ENCODE measurements at places on chromosomes 12 and 14.

DNA sequence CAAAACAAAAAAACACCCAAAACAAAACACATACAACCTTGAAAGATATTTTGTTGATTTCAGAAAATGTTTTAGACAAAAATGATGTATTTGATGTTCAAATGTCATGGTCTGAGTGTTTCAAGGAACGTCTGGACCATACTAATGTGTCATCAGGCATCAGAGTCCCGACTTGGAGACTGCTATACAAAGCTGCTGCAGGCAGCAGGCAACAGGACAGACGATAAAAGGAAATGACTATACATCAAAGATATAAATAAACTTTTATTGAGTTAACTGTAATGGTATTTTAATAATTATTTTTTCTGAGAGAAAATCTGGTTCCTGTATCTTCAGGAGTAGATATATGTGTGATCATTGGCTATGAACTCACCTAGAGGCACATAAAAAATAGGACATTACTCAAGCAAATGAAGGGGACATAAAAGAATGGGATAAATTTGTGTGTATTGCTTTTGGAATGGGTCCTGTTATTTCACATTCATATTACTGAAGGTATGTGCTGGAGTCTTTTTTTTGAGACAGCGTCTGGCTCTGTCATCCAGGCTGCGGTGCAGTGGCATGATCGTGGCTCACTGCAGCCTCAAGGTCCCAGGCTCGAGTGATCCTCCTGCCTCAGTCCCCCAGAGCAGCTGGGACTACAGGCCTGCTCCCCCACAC lies 87.3 kb upstream of the HECTD1 start:
- H3K27me3 ChIP-seq, result no peaks in the 10 kb centered on the region
- no peaks in the 10 kb centered on the region for H3K4me1 ChIP-seq
- H3K36me3 ChIP-seq, result peaks cover 5% of the 10 kb centered on the region
- H3K27ac ChIP-seq, result no peak overlapping the region

- H3K4me3 ChIP-seq, result peak overlapping the region; percentile 49
- H3K4me1 ChIP-seq, result peaks cover 42% of the 10 kb centered on the region
- no peaks in the 10 kb centered on the region for H3K27me3 ChIP-seq
These were observed 52.9 kb downstream of the PHLDA1 start for GRCh38 chr12:75978677-75979076.

DNA sequence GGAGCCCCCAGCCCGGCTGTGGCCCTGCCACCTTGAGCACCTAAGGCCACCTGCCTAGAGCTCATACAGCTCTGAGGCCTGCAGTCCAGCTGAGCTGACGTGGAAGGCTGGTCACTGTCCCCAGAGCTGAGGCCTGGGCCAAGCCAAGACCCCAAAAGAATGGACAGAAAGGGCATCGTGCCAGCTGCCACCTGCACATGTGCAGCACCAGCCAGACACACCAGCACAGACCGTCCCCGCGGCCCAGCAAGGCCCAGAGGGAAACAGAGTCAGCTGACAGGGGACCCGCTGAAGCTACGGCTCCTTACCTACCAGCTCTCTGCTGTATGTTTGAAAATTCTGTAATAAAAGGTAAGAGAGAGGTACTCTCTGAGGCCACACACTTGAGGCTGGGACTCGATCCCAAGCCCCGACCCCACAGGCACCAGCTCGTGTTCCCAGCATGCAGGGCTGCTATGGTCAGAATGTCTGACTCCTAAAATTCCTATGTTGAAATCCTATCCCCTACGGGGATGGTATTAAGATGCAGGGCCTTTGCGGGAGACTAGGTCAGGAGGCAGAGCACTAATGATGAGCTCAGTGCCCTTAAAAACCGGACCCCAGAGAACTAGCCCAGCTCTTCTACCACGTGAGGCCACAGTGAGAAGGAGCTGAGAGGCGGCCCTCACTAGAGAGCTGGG lies 25.4 kb downstream of the BRF1 start:
- no peak overlapping the region for H3K4me3 ChIP-seq
- no peak for DNase-seq
- peak overlapping the region; percentile 31 for H3K27ac ChIP-seq
- no peaks in the 10 kb centered on the region for H3K27me3 ChIP-seq
- H3K36me3 ChIP-seq, result no peaks in the 10 kb centered on the region

- no peaks in the 10 kb centered on the region for H3K27me3 ChIP-seq
- no peak overlapping the region for H3K27ac ChIP-seq
- H3K4me3 ChIP-seq, result no peak overlapping the region
- H3K36me3 ChIP-seq, result peaks cover 79% of the 10 kb centered on the region
- peaks cover 5% of the 10 kb centered on the region for H3K4me1 ChIP-seq
These were observed 8.3 kb downstream of the RESF1 start for GRCh38 chr12:31967539-31967938.

DNA sequence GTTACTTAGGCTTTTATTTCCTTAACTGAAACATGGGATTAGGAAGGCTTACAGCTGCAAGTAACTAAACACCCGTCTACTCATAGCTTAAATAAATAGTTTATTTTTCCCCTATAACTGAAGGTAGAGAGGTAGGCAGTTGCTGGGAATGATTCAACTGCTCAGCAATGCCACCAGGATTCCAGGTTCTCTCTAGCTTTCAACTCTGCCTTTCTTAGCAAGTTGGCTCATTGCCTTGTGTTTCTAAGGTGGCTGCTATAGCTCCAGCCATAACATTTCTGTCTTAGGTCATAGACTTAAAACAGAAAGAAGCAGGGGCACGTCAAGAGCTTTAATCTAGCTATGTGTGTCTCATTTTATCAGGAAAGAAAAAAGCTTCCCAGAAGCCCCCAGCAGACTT lies 103.7 kb upstream of the MDM1 start:
- H3K27me3 ChIP-seq, result no peaks in the 10 kb centered on the region
- DNase-seq, result no peak
- no peak overlapping the region for H3K27ac ChIP-seq
- no peak overlapping the region for H3K4me3 ChIP-seq

DNA sequence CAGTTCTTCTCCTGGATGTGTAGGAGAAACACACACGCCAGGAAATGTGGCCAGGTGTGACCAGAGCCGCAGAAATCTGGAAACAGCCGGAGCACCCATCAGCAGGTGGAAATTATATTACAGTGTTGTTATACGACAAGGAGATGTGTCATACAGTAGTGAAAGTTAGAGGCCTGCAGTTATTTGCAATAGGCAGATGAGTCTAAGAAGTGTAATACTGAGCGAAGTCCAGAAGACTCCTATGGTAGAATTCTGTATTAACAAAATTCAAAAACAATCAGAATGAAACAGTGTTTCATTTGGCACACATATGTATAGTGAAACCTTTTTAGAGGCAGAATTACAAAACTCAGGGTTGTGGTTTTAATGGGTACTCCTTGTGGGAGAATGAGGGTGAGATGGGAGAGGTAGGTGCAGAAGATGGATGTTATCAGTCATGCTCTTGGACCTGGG lies 39.3 kb upstream of the AMN start:
- no peak overlapping the region for H3K4me3 ChIP-seq
- peaks cover 6% of the 10 kb centered on the region for H3K36me3 ChIP-seq
- DNase-seq, result no peak
- H3K4me1 ChIP-seq, result no peaks in the 10 kb centered on the region
- peak overlapping the region; percentile 52 for H3K27ac ChIP-seq
